ENCODE measurements at places on chromosomes 5 and 9.

DNA sequence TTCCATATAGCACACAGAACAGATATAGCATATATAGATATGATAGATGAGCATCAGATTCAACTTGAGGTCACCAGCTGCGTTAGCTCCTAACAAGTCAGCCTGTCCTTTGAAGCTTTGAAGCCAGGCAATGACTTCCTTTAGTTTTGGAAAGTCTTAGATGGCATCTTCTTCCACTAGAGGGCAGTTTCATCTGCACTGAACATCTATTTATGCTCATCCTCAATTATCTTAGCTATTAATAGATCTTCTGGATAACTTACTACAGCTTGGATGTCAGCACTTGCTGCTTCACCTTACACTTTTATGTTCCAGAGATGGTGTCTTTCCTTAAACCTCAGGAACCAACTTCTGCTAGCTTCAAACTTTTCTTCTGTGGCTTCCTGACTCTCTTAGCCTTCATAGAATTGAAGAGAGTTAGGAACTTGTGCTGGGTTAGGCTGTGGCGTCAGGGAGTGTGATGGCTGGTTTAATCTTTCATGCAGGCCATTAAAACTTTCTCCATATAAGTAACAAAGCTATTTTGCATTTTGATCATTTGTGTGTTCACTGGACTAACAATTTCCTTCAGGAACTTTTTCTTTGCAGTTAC is 1401.4 kb downstream of the EFNA5 start:
- no peak for DNase-seq

DNA sequence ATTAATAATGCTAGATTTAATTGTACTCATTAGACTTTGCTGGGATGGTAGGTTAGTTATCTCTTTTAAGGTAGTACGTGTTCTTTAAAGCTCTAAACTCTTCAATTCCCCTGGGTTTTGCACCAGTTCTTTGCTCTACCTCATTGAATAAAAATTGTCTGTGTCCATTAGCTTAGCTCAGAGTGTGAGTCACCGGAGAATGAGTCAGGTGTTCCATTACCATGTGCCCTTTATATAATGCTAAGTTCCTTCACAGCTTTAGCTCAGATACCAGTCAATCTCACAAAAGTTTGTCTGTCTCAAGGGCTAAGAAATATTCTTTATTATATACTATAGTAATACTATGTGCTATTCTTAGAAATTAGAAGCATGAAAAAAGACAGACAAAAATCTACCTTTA is 339.4 kb downstream of the PRELID2 start:
- DNase-seq: no peak

GRCh38 chr5:72112389-72112788 is 5.1 kb downstream of the MAP1B start:
- DNase-seq: no peak

DNA sequence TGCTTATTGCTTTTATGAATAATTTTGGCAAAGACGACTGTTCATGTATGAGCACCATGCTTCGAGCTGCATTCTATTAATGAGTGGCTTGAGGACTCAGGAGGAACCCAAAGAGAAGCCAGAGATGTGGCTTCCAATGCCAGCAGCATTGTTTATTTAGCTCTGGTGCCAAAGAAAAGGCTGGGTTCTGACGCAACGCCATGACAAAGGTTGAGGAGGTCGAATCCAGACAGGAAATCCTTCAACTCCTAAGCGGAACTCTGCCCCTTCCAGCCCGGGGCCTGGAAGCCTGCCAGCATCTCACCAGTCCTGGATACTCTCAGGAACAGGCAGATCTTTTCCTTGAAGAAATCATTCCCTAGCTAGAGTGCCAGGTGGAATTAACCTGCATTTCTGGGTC is 104.4 kb downstream of the ARHGAP26 start:
- DNase-seq: no peak

DNA sequence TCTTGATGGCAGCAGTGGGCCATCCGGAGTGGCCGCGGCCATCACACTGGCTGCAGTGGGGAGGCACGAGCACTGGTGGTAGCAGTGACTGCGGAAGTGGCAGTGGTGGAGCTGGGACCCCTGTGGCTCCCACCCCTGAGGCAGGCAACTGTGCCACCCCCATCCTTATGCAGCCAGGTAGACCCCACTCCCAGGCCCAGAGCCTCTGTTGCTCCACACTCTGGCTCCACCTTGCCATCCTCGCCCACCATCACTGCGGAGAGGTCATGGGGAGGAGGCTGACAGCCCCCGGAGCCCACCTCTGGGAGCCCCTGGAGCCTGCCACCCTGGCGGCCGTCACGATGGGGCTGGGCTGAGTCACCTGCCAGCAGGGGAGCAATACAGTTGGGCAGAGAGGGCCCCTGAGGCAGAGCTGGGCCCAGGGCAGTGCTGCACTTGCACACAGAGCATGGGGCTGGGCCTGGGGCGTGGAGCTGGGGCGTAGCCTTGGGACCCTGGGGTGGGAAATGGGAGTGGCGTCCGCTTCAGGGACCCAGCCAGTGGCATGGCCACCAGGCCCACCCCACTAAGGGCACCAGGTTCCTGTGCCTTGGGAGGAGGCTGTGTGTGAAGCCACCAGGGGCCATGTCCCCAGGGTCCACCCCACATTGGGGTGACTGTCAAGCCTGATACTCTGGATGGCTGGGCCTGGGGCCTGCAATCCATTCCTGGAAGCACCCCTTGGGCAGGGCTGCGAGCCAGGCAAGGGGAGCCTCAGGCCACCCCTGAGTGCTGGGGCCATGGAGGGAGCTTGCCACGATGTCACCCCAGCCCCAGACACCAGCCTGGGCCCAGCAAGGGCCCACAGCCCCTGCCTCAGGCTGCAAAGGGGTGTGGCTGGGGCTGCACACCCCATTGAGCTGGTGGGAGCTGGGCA is 7.7 kb downstream of the AMBP start:
- no peak for DNase-seq
